Effector memory CD4-positive, alpha-beta T cell (primary cell): ENCODE measurements at places on chromosomes 16 and 17.

- DNase-seq, result no peak
Measured at GRCh38 chr16:2720064-2720457, at the start of gene PRSS27. Gene PRSS27, minus strand, starts transcription at chr16:2720224. Its CDS starts 64 bp downstream, at chr16:2720160.

DNA sequence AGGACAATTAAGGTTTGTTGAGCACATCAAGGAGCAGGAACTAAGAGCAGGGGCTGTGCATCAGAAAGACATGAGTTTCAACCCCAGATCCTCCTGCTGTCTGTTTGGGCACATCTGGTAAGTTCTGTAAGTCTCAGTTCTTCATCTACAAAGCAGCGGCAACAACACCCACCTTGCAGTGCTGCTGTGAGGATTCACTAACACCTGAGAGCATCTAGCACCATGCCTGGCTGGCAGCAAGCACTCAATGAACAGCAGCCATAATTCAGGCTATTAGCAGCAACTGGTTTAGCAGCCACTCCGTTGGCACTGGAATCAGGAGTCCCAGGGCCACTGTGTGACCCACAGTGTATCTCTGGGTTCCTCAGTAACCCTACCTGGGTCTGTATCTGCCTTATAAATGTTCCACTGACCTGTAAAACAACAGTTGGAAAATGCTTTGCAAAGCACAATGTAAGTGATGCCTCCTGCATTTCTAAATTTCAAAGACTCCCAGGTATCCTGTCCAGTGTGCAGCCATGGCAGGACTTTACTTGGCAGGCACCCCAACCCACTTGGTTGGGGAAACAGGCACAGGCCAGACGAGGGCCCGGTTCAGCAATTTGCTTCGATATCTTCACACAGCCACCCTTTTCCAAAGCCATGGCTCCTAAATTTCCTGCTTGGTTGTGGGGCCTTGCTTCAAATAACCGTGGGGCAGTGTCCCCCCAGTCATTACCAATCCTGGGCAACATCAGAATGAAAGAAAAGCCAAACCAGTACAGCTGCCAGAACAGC, 4.2 kb downstream of the ST3GAL2 start:
- DNase-seq, result no peak

- DNase-seq, result no peak
Measured at GRCh38 chr16:22098405-22099255, 6.3 kb downstream of the VWA3A start.

DNA sequence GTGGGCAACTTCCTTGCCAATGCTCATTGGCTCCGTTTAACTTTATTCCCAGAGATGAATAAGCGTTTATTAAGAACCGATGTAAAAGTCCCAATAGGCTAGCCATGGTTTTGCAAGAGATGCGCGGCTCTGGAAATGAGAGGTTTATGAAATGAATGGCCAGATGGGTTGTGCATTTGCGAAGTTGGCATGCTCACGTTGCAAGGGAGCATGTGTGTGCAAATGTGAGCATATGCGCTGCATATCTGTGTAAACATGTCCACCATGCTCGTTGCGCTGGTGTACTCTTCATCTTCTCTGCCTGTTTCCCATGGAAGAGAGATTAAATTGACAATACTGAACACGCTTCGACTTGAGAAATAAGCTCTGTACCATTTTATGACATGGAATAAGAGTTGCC, 848.6 kb upstream of the RBFOX1 start:
- no peak for DNase-seq

GRCh38 chr16:79792076-79792475, 191.5 kb upstream of the MAF start:
- no peak for DNase-seq

GRCh38 chr17:15900871-15901270, 44.1 kb upstream of the ADORA2B start:
- DNase-seq, result no peak

DNA sequence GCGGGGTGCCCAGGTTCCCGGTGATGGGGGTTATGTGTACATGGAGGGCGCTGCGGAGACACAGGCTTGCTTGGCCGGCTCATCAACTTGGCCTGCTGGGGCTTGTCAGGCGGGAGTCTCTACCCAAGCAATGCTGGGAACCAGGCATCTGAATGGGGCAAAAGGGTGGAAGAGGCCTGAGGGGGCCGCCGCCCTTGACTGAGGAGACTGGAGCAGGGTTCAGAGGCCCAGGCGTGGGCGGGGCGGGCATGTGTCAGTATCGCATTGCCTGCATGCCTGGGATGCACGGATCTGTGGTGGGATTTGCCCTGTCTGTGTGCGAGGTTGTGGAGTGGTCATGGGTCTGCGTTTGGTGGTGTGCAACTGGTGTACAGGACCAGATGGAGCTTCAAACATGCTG, 21.1 kb downstream of the ARHGAP23 start:
- no peak for DNase-seq
